ENCODE measurements at places on chromosomes 5 and 9.

DNA sequence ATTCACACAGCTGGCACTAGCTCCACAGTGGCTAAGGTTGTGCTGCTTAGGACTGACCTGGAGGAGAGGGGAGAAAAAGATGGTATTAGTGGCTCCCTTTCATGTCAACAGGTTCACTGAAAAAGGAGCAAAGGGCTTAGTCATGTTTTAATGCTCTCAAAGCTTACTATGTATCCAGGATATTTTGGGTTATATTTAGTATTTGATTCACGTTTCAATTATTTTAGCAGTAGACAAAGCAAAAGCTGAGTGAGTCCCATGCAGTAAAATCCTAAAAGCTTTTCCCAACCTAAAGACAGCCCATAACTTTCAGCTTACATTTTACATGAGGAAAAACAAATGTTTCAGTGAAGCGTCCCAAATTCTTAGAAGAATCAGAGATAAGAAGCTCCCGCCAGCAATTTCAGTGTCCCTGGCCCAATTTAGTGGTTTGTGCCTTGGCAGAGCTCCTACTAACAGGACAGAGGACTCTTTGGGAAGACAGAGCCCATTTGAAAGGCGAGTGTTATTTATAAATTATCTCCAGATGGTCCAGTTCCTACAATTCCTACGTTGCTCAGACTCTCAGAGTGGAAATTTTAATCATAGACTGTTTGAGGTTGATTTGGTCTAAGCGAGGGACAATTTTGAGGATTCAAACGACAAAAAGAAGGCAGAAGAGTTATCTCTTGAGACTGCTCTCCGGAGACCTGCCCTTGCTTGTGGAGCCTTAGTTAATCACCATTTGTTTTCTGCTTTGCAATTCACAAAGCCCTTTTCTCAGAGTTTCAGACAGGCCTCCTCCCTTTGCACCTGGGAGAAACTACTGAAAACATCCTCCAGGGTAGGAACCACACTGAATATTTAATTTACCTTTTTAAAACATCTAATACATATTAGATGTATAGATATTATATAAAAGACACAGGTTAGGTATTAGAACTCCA lies 225.0 kb upstream of the ANKRD55 start:
- DNase-seq = no peak

DNA sequence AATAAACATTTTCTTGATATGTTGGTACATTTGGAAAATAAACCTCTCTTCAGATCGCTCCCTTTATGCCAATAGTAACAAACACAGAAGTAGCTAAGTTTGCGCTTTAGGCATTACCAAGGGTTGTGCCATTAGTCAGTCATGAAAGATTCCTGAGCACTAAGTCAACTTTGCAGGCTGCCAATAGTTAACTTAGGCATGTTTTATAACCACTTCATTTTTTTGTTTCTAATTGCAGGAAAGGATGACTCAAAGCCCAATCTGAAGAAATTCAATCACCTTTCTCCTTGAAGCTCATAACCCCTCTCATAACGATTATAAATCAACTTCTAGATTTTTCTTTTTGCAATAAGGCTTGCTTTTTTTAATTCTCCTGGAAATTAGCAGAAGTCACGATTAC lies 517.0 kb downstream of the AGTPBP1 start:
- no peak for DNase-seq

DNA sequence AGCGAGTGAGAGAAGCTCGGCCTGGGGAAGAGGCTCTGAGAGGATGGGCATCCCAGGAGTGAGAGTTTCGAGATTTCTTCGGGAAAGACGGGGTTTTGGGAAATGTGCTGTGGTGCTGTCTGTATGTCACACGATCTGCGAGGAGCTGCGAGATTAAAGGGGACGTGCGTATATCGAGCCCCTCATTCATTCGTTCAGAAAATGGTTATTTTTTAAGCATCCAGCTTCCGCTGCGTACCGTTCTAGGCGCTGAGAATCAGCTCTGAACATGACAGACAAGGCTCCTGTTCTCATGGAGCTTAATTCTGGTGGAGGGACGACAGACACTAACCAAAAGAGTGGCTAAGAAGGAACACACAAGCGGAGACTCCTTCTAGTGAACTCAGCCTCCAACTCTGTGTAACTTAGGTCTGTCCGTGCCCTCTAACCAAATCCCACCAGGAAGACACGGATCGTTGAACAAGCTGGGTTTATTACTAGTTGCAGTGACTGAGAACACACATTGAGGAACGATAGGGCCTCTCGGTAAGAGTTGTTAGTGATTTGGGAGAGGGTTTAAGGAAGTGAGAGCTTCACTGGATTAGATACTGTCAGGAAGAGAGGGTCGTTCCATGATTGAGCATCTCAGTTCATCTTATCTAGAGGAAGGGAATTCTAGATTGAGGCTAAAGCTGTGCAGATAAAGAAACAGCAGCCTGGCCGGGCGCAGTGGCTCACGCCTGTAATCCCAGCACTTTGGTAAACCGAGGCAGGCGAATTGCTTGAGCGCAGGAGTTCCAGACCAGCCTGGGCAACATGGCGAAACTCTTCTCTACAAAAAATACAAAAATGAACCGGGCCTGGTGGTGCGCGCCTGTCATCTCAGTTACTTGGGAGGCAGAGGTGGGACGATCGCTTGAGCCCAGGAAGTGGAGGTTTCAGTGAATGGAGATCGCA lies 1.0 kb upstream of the FBXW11 start:
- no peak for DNase-seq

DNA sequence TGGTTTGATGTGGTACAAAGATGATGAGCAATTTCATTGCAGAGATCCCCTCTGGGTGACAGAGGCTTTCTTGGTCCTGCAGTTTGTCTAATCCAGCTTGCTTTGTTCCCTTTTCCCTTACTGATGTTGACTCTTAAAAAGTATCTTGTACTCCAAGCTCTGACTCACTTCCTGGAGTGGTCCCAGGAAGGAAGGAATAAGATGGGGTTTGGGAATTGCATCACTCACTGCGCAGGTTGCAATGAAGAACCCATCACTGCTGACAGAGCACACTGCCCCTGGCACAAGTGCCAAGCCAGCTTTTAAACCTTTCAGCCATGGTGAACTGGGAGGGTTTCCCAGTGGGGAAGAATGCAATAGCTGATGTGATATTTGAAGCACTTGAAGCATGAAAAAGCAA lies 662.2 kb upstream of the CTNND2 start:
- DNase-seq = no peak

DNA sequence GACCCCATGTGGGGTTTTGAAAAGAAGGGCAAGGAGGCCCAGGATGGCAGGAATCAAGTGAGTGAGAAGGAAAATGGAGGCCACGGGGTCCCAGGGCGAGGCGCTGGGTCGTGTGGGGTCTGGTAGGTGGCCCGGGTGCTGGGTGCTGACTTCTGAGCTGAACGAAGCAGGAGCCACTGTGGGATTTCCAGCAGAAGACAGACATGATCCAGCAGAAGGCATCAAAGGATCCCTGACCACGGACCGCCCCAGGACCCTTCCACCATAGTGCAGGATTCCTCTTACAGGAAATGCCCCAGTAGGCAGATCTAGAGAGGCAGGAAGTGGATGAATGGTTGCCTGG lies 106.7 kb downstream of the ADAMTS2 start:
- no peak for DNase-seq

- no peak for DNase-seq
These were observed 115.4 kb upstream of the LMX1B start for GRCh38 chr9:126498331-126498730.

- DNase-seq = no peak
These were observed 163.8 kb upstream of the TRPM3 start for GRCh38 chr9:71285191-71285656.

- no peak for DNase-seq
These were observed 117.9 kb downstream of the MTX3 start for GRCh38 chr5:79873187-79873586.

DNA sequence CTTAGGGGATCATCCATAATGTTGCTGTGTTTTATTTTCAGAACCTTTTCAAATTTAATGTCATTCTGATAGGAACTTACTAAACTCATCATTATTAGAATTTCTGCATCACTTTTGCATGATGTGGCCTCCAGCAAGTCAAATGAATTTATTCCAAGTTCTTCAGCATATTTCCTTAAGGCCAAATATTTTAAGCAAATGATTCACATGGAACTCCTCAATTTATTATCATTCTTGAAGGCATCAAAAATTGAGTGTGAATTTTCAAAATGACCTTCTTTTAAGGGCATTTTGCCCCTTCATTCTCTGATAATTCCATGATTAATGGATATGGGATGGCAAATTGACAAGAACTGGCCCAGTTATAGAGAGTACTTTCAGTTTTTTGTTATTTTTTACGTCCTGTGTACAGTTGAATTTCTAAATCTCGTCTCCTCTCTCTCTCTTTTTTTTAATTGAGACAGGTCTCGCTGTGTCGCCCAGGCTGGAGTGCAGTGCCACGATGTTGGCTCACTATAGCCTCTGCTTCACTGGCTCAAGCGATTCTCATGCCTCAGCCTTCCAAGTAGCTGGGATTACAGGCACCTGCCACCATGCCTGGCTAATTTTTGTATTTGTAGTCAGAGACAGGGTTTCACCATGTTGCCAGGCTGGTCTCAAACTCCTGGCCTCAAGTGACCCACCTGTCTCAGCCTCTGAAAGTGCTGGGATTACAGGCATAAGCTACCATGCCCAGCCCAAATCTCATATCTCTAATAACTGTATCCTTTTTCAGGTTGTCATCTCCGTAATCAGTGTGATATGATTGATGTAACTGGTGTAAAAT lies 29.1 kb downstream of the GPR21 start:
- DNase-seq = no peak

- no peak for DNase-seq
These were observed 227.8 kb upstream of the DMAC1 start for GRCh38 chr9:8027351-8027750.

DNA sequence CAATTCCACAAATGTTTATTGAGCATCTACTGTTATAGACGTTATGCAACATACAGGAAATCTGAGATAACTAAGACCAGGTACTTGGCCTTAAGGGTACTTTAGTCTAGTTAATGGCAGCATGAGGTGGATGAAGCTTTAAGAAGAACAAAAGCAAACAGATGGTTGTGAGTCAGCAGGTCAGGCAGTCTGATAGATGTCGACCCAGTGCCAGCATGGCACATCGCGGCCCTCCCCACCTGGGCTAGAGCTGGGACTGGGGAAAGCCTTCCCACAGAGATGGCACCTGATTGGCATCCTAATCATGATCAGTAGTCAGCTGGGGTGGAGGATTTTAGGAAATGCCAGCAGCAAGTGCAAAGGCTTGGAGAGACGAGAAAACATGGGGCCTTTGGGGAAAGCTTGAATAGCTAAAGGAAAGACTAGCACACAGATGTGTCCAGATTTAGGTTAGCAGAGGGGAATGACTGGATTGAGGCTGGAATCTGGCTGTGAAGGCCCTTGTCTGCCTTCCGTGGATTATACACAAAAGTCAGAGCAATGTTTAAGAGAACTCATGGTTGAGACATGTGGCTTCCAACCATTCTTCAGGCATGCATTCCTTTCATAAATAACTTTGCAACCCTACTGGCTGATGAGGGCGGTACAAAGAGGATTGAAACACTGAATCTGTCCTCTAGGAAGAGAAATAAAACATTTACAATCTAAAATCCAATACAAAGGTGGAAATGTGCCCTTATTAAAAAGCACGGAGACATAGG lies 395.4 kb upstream of the WWC1 start:
- DNase-seq = no peak

GRCh38 chr9:101311758-101312420 lies 72.9 kb downstream of the BAAT start:
- DNase-seq = no peak

DNA sequence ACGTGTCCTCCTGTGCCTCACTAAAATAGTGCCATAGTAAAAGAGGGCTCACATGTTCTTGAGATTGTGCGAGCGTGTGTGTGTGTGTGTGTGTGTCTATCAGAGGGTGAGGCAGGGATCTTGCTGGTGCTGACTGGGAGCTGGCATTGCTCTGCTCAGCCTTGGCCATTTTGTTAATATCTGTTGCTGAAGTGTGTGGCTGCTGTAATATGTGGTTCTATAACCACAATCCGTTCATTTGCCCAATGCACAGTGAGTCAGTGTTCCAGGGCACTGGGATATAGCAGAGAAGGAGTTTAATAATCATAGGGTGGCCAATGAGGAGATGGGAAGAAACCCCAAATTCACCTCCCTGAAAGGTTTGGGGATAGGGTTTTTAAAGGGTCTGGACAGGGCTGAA lies 61.3 kb downstream of the RASGRF2 start:
- no peak for DNase-seq

DNA sequence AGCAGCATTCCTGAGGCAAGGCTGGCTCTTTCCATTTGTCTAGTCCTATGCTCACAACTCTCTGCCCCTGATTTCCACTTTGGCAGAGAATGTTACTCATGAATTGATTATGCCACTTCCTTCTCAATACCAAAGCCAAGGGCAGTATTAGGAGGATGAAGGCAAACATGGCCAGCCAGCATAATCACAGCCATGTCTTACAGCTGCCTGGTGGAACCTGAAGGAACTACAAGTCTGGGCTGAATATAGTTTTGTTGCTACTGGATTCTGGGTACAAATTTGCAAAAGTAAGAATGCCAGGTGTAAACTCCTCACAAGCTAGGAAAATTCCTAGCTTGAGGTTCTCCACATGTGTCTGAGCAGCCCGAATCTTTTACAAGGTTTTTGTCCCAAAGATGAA lies 4.2 kb downstream of the SIL1 start:
- no peak for DNase-seq

DNA sequence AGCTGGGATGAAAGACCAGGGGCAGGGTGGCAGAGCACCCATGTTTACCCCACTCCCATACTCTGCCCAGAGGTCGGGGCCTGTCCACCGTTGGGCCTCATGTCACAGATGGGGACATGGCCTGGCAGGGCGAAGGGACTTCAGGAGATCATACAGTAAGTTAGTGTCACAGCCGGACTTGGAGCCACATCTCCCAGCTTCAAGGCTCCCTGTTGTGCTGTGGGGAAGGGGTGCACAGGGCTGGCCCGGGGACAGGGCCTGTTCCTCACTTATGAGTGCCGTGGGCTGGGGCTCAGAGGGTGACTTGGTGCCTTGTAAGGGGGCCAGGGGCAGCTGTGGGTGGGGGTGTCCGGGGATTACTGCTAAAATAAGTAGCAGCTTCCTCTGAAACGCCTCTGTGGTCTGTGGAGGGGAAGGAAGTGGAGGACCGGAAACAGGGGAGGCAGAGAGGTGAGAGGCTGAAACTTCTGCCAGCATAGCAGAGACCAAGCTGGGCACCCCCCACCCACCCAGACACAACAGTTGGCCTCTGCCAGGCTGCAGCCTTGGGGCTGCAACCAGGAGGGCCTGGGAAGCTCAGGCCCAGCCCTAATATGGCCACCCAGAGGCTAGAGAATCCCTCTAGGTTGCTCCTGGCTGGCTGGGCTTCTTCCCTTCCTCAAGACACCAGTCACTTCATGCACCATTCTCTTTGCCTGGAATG lies 41.1 kb upstream of the NEK6 start:
- no peak for DNase-seq

GRCh38 chr9:134895567-134895907 lies 14.9 kb downstream of the FCN2 start:
- no peak for DNase-seq

DNA sequence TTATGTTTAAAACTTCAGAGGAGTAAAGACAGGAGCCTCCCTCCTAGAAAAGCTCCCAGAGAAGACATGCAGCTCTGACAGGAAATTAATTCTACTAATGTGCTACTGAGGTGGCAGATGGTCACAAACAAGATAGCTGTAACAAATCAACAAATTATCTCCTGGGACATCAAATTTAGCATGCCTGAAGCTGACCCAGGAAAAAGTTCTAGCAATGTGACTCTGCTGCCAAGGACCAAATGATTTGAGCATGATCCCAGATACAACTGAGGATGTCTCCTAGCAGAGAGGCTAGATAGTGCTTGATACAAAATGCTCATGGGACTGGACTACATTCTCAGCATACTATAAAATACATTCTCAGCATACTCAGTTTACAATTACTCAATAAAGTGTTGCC lies 413.5 kb upstream of the SMC2 start:
- no peak for DNase-seq

GRCh38 chr5:72814864-72815263 lies 1.6 kb upstream of the TNPO1 start:
- no peak for DNase-seq

Data from activated T-helper 1 cell treated with Interleukin-2 at 50 U/mL for 16 hours (primary cell).